ENCODE measurements at places on chromosomes 5 and 9.

DNA sequence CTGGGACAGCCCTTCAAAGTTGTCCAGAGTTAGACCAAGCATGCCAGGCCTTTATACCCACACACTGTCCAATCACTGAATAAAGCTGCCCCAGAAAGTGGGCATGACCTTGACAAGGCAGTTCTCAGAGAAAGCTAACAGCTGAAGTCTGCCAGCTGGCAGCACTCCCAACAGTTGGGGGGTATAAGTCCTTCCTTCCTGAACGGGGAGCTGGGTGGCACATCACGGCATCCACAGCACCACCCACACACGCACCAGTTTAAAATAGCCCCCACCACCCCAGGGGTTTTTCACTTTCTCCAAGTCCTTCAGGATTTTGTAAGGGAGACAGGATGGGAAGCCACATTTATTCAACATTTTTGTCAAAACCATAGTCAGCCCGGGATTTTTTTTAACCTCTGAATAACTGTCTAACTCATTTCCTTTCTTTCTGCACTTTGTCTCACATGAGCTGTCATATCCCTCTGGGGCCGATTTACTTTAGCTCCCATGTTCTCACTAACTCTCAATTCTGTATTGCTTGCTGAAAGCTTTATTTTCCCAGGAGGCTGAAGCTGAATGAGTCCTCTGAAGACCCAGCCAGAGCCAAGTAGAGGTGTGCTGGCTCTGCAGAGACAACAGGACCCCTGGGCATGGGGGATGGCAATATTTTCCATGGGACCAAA, 15.4 kb downstream of the FAM81B start:
- DNase-seq = no peak

DNA sequence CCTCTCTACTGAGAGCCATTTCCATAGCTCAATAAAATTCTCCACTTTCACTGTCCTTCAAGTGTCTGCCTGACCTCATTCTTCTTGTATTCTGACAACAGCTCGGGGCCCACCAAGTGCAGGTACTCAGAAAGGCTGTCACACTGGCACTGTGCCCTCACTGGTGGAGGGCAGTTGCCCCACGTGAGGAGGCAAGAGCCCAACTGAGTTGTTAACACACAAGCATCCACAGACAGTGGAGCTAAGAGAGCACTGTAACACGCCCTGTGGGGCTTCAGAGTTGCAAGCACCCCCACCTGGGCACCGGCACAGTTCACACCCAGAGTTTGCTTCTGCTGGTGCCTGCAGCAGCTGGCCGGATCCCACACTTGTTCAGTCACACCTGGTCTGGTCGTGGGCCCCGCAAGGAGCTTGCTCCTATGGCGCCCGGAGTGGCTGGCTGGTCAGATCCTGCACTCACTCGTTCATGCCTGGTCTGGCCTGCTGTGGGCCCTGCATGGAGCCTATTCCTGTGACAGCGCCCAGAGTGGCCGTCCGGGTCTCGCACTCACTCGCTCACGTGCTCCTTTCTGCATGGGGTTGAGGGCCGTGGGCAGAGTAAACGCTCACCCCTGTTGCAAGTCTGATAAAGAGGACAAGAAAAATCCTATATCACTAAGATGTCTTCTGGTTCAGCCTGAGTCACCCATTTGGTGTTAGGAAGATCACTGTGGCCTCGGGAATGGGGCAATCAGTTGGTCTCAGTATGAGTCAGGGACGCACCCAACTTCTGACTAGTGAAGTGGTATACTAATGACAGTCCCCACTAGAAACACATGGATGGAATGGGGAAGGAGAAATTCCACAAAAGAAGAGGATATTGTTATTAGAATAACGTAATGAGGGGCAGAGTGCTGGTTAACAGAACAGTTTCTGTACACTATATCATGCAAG, 87.0 kb upstream of the CCNH start:
- no peak for DNase-seq

DNA sequence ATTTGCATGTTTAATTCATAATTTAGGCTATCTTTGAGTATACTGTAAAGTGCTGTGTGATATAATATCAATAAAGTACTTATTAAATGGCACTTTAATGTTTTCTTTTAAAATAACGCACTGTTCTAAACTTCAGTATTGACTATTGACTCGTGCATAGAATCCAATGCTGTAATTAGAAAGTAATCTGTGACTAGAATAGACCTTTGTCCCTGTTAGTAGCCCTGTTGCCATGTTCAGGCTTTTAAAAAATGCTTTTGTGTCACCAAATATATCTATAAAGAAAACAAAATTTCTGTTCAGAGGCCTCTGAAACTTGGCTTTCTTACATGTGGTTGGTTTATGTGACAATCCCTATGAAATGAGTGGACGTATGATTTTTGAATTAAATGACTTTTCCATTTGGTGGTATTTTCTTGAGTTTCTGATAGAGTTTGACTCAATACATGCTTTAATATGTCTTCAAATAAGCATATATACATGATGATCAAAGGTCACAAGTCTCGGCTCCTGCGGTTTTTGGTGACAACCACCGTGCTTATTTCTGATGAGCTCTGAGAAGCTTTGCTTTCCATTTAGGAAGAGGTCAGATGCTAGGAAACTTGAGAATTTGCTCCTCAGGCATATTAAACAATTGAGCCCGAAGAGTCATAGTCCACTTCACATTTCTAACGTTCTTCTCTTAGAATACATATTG, 174.7 kb downstream of the NR3C1 start:
- peak; percentile 33 for DNase-seq

- DNase-seq = peak; percentile 29
Observed at GRCh38 chr9:112777914-112778313, 27.4 kb downstream of the SNX30 start.

DNA sequence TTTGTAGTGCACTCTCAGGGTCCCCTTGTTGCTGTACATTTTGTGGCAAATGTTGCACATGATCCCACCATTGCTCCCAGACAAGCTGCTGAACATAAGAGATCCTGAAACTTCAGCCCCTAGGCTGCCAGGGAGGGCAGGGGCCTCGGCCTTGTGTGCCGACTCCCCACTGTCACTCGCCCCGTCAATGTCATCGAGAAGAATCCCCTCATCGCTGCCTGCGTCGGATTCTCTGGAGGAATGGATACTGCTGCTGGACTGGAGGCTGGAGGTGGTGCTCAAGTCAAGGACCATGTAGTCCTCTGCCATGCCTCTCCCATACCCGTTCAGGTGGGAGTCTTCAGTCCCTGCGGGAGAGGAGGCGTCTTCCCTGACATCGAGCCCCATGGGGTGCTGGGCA, 451.3 kb downstream of the BNC2 start:
- no peak for DNase-seq

- DNase-seq = no peak
Observed at GRCh38 chr9:2289263-2289662, 274.1 kb downstream of the SMARCA2 start.

DNA sequence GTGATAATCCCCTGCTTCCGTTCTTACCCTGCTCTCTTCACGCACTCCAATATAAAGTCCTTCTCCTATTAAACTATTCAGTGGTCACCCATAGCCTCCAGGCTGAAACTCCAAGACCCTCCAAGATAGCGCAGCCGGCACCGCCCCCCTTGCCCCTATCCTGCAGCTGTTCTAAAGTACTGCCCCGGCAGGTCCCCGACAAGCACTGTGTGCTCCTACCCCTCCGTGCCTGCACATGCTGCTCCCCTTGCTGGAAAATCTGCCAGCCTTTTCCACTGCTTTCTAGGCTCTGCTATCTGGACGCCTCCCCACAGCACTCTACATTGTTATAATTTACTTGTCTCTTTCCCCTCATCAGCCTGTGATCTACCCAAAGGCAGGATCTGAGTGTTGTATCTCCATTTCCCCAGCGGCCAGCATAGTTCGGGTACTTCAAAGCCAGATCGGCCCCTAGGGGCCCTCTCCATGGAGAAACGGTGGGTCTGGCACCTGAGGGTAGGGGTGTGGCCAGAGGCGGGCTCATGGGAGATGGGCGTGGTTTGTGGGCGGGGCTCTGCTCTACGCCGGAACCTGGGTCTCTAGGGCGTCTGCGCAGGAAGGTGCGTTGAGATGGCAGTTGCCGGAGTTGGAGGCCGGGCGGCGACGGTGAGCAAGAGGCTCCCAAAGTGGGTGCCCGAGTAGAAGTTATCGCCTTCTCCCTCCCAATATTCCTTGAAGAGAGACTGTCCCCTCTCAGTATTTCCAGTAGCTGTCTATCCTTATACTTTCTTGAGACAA, 83.5 kb upstream of the RUSC2 start:
- DNase-seq = peak; percentile 49

- DNase-seq = no peak
Observed at GRCh38 chr9:126365780-126366179, 39.2 kb downstream of the MVB12B start.

- DNase-seq = no peak
Observed at GRCh38 chr5:154706416-154706815, 48.8 kb upstream of the LARP1 start.

DNA sequence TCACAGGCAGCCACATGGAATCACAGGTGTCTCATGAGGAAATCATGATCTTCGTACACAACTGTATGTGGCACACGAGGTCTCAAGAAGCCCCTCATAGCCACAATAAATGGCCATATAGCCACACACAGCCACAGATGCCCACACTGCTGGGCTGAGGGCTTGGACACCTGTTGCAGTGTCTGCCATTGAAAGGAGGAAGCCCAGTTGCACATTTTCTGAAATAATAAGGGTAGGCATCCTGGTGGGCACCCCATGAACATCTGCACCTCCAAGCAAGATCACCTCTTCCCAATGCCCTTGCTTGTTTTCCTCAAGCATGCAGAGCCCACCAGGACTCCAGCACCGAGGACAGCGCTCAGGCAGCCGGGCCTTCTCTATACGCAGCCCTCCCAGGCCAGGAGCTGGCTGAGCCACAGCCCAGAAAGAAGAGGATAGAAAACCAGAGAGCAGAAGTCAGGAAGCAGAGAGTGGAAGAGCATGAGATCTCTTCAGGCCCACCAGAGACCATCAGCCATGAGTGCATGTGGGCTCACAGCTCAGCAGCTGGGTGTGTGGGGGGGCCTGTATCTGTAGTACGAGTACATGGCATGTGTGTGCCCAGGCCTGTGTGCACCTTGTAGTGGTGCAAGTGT, 1.0 kb upstream of the ACSL6 start:
- peak; percentile 53 for DNase-seq

- no peak for DNase-seq
Observed at GRCh38 chr5:69467442-69468225, 25.0 kb upstream of the OCLN start.

DNA sequence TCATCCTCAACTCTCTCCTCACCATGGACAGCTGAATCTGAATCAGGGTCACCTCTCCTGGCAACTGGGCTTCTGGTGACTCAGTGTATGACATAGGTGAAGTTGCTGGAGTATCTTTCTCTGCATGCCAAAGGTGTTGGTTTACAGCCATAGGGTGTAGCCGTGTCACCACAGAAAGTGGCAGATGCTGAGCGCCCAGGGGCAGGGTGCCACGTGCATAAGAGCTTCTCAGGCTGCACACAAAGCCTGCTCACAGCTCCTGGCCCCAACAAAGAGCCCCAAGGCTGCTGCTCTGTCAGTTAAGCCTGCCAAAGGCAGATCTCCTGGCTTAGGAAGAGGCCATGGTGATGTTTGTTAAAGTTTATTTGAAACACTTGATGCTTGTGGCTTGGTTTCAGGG, 297.7 kb upstream of the WWC1 start:
- no peak for DNase-seq

- no peak for DNase-seq
Observed at GRCh38 chr5:97026721-97027120, 90.8 kb downstream of the LNPEP start.

- no peak for DNase-seq
Observed at GRCh38 chr5:56993241-56993640, 41.3 kb upstream of the MIER3 start.

DNA sequence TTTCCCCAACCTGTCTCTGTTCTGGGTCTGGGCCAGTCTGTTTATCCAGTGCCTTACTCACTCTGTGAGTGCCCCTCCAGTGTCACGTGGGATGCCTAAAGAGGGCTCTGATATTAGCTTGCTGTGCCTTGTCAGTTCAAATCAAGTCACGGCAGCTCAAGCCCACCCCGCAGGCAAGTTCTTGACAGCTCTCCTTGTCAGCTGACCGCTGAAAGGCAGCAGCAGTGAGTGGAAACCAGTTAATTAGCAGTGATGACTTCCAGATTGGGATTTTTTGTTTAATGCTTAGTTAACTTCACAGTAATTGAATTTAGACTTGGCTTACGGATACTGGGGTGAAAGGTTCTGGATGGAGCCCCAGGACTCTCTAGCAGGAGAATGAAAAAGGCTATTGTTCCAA, 210.1 kb downstream of the PSAT1 start:
- no peak for DNase-seq

GRCh38 chr9:115202960-115203751, 85.2 kb upstream of the TNC start:
- no peak for DNase-seq

- no peak for DNase-seq
Observed at GRCh38 chr5:4246447-4246846, 650.8 kb downstream of the IRX1 start.

DNA sequence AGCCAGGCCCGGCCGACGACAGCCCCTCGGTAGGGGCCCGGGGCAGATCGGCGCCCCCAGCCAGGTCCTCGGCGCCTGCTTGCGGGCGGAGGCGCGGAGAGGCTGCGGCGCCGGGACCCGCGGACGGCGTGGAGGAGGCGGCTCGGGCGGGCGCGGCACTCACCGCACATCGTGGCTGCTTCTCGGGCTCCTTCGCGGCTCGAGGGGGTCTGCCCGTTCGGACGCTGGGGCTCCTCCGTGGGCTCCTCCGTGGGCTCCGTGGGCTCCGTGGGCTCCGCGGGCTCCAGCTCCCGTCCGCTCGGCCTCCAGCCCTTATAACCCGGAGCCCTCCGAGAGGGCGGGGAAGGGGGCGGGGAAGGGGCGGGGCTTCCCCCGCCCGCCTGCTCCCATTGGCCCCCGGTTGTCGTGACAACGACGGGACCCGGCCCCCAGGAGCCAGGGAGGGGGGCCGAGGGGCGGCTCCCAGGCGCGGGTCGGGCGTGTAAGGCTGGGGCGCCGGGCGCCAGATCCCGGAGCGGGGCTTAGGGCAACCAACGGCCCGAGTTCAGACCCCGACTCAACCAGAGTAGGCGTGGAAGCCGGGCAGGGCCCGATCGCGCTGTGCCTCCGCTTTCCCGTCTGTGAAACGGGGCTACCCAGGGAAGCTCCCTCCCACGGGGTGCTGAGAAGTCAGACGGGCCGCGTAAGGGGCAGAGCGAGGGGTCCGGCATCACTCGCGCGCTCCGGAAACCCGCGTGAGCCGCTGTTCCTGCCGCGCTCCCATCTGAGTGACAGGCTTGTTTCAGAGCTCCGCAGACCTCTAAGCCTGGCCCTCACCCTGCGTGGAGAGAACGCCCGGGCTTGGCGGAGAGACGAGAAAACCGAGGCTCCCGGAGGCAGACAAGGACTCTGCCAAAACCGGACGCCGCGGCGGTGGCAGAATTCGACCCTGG, at the start of gene GFPT2:
Gene GFPT2 (minus strand): TSS at position 289 of the 932 bp plus-strand sequence. CDS start 119 bp downstream, at position 170.
- DNase-seq = peak; percentile 72
